ENCODE measurements at places on chromosomes 7 and 10.
A peak's percentile ranks its signal among the peaks of the same experiment; 100 is the strongest.

- no peak for DNase-seq
Measured at GRCh38 chr7:138603549-138604318, 97.4 kb downstream of the SVOPL start.

- no peak for DNase-seq
Measured at GRCh38 chr10:14523286-14523685, 192.6 kb upstream of the FRMD4A start.

DNA sequence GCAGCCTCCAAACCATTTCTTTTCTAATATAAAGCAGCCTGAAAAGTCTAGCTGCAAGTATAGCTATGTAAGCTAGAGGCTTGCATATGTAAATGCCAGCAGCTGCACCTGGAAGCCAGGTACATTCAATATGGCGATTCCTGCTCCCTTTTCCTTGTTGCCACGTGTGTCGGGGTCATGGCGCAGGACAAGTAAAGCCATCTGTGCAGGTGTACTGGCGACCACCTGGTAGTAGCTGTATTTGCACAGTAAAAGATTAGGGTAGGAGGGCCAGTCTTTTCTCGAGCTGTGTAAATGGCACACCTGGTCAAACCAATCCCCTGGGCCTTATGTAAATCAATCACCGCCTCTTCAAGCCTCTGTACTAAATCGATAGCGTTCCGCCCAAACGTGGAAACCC lies 484.5 kb downstream of the MAGI2 start:
- no peak for DNase-seq

- no peak for DNase-seq
Measured at GRCh38 chr7:48634116-48634632, 290.2 kb upstream of the CDC14C start.

GRCh38 chr7:158723714-158724385 lies 19.2 kb upstream of the NCAPG2 start:
- DNase-seq, result no peak

DNA sequence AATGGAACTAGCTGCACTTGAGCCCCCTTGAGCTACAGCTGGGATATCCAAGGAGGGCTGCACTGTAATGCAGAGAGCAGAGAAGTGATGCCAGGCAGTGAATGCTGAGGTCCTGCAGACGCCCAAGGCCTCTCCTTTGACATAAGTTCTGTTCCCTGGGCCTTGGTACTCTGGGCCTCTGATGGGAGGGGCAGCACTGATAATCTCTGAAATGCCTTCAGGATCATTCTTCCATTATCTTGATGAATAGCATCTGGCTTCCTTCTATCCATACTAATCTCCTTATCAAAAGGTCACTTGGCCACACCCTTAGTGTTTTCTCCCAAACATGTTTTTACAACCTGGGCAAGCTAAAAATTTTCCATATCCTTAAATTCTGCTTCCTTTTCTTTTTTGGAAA lies 6.9 kb downstream of the GRB10 start:
- no peak for DNase-seq

- no peak for DNase-seq
Measured at GRCh38 chr7:17159500-17160037, 138.9 kb upstream of the AHR start.

DNA sequence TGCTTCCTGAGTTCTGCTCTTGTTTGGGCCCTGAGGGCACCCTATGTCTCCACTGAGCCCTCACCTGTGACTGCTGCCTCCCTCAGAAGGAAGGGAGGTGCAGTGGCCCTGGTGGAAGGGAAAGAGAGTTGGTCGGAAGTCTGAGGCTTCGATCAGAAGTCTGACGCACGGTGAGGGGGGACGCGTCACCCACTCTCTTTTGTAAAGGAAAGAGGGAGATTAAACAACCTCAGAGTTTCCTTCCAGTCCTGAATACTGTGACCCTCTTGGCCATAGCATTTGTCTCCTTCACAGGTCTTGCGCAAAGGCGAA lies 31.4 kb upstream of the TRIM8 start:
- DNase-seq, result peak; percentile 41

DNA sequence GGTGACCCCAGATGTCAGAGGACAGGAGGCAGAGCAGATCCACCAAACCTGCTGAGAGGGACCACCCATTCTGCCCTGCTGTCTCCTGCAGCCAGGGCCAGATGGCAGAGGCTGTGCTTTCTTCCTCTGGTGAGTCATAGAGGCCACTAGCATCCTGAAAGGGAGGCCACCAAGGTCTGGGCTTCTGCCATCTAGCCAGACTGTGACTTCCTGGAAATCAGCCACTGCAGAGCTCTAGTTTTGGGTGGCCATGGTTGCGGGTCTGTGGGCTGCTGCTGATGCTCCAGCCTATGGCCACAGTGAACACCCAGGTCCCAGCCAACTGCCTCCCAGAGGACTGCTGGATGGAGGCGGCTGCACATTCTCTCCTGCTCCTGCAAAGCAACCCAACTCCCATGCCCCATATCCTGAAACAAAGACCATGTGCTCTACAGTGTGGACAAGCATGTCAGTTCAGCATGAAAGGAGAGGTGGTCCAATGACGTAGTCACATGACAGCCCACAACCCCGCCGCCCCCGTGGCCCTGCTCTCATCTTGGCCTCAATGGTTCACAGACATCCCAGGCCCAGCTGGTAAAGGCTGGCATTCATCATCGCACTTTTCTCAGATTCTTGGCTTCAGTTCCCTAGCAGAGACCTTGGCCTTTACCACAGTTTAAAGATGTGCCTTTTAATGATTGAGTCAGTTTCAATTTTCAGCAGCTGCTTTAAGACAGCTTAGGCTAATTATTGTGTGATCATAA lies 73.9 kb upstream of the CXCL12 start:
- DNase-seq, result no peak

GRCh38 chr7:91549878-91550277 lies 285.6 kb downstream of the FZD1 start:
- no peak for DNase-seq

DNA sequence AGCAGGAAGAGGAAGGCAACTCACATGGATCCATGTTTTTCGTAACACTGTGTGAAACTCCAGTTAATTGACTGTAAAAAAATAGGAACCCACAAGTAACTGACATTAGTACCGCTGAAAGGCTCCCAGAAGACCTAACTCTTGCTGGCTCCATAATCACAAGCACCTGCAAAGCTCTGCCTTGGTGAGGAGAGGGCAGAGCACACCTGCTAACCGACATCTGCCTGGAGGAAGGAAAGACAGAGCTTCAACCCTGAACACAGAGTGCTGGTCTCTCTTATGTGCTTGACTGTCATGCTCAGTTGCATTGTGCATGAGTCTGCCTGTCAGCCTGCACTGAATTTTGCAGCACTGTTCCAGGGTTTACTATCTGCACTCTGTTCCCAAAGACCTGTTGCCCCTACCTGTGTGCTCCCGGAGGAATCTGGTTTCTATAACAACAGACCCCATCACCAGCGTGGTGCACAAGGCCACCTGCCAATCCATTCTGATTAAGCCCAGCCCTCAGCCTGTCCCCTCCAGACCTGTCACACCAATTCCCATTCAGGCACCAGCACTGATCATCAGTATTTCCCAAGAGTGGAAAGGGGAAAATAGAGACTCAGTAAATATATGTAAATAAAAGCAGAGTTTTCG lies 63.1 kb upstream of the ANKRD1 start:
- DNase-seq, result no peak

DNA sequence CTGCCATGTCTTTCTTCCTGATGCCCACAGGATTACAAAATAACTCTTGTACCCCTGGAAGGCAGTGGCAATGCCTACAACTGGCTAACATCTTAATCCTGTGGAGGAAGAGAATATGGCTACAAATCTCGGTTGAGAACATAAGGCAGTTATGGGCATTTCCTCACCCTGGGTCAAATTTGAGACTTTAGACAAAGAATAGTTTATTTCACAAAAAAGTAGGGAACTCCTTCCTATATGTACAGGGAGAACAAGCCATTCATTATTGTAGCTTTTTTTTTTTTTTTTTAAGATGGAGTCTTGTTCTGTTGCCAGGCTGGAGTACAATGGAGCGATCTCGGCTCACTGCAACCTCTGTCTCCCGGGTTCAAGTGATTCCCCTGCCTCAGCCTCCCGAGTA lies 2.6 kb downstream of the ALDH18A1 start:
- no peak for DNase-seq

GRCh38 chr10:92479547-92479946 lies 94.3 kb downstream of the IDE start:
- DNase-seq, result no peak

DNA sequence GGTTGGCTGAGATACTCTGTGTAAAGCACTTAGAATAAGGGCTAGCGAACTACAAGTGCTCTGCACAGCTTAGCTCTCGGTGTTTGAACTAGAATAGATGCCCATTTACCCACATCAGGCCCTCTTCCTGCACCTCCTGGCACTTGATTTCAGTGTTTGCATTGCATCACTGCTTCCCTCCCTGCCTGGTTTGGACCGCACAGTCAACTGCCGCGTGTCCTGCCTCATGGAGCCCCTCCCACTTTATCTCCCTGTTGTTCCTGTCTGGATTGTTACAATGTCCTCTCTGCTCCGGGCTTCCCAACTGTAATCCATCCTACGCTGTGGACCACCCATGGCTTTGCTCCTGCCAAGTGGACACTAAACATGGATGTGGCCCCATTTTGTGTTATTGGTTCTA lies 2.3 kb downstream of the FAM107B start:
- no peak for DNase-seq

DNA sequence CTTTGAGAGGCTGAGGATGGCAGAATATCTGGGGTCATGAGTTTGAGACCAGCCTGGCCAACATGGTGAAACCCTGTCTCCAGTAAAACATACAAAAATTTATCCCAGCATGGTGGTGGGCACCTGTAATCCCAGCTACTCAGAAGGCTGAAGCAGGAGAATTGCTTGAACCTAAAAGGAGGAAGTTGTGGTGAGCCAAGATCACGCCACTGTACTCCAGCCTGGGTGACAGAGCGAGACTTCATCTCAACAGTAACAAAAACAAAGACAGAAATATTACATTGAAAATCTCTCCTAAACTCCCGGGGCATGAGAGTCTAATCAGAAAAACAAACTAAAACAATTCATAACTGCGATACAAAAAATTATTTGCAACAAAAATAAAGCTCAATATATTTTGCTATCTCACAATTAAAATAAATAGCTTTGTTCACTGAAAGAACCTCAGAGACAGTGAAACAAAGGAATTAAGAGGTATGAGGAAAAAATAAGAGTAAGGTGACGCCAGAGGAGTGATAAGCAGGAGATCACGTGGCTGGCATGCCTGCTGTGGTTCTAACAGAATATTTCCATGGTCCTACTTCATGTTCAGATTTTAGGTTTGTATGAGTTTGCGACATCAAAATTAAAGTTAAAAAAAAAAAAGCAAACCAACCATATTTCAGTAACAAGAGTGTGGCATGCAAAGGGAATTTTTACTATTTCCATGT lies 527.7 kb upstream of the POM121L12 start:
- no peak for DNase-seq

- DNase-seq, result no peak
Measured at GRCh38 chr7:109939207-109939606, 1151.7 kb upstream of the LRRN3 start.

DNA sequence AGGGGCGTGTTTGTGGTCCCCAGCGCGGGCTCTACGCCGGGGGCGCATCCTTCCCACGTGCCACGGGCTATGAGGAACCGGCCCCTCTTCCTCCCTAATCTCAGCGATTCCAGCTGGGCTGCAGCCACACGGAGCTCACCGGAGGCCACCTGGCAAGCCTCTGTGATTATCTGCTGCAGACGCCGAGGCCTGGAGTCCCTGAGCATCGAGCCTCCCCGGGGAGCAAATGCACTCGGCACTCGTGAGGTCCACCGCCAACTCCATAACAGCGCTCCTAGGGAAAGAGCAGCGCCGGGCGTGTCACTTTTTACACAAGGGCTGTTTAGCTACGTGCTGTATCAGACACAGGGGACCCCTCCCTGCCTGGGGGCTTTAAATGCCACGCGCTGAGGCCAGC lies 101.2 kb downstream of the DYNC2I1 start:
- no peak for DNase-seq

DNA sequence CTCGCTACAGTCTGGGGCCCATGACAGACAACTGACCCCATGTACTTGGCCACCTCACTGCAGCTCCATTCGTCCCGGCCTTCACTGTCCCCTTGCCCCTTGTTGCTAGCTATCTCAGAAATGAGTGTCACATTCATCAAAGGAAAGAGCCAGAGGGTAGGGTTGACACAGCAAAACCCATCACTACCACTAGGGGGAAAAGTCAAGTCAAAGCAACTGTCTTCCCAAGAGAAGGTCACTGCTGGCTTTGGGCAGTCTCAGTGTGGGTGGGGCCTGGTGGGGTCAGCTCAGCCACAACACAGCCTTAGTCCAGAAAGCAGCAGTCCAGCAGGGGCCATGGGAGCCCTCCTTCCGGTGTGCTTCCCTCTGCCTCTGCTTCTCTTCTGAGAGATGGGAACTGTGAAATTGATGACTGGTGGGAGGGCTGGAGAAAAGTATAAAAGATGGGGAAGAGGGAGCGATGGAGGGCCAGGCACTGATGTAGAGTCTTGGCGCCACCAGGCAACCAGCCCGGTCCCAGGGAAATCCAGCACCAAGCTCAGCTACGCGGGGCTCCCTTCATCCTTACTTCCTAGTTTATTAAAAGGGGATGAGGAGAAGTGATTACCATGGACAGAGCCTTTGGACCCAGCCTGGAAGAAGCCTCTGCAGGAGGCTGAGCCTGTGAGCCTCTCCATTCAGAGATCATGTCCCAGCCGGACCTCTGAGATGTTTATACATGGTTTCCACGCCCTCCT lies 58.0 kb downstream of the PLXNA4 start:
- no peak for DNase-seq

- DNase-seq, result no peak
Measured at GRCh38 chr10:35578618-35578956, 26.6 kb upstream of the GJD4 start.

DNA sequence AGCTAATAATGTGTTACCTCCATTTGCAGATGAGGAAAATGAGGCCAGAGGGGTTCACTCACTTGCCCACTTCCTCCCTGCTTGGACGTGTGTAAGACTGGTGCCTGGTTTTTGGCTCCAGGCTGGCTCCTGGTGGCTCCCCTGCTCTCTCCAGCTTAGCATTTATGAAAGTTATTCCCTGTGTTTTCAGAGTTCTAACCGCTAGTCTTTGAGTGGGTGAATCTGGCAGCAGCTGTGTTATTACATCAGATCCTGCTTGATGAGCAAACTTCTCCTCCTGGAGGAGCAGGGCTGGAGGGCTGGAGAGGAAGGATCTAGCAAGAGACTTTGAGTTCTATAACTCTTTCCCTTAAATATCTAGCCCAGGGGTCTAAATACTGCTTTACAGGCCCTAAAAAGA lies 80.9 kb upstream of the AGBL3 start:
- no peak for DNase-seq

GRCh38 chr10:112649006-112649821 lies 202.2 kb downstream of the VTI1A start:
- no peak for DNase-seq

- no peak for DNase-seq
Measured at GRCh38 chr10:21138769-21139340, 241.7 kb upstream of the NEBL start.

DNA sequence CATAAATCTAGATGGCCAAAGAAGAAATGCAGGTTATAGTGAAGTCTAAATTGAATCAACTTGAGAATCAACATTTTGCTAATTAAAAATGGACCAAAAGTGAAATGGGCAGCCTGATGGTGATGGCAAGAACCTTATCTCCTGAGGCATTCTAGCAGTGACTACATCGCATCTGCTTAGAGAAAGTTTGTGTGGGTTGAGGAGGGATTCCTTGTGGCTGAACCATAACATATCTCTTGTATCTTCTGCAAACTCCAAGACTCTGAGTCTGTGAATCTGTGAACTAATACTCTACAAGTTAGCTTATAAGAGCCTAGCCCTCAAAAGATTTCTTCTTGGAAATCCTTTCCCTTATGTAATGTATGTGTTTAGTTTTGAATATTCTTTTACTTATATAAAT lies 85.6 kb downstream of the PRKG1 start:
- no peak for DNase-seq

GRCh38 chr7:156106107-156106426 lies 293.8 kb upstream of the SHH start:
- DNase-seq, result no peak

GRCh38 chr7:131108212-131108940 lies 219.3 kb upstream of the MKLN1 start:
- no peak for DNase-seq

Measured in activated T-cell treated with anti-CD3 and anti-CD28 coated beads for 1 hour (primary cell).